Stimulated activated CD8-positive, alpha-beta memory T cell treated with anti-CD3 and anti-CD28 coated beads, Interleukin-7, amount 100 ng/mL, for 1 hour (primary cell): ENCODE measurements at places on chromosomes 5 and 9.

GRCh38 chr5:168471785-168472184 lies 14.5 kb upstream of the RARS1 start:
- no peak for DNase-seq

DNA sequence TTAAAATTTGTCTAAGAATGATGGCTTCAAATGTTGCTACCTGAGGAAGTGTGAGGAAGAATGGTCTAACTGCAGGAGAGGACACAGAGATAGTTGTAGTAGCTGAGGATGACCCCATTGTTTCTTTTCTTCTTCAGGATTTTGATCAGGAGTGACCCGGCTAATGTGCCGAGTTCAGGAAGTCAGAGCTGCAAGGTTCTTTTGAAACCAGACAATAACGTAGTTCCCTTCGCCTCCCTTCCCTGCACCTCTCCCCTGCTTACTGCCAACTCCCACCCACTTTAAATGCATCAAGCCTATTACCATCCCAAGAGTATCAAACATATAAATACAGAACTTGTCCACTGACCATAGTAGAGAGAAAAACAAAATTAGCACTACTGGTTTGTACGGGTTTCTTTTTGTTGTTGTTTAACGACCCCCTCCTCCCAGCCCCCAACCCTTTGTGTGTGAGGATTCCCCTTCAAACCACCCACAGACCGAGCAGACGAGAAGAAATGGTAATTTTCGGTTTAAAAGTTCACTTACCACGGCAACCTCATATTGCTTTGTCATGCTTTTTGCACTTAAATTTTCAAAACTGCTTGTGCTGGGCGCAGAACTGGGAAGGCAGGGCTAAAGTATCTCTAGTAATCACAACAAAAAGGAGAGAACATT lies 23.5 kb upstream of the ELAVL2 start:
- DNase-seq, result no peak

GRCh38 chr5:68252673-68253623 lies 37.4 kb downstream of the PIK3R1 start:
- no peak for DNase-seq

GRCh38 chr5:88941581-88941980 lies 58.6 kb upstream of the MEF2C start:
- no peak for DNase-seq

DNA sequence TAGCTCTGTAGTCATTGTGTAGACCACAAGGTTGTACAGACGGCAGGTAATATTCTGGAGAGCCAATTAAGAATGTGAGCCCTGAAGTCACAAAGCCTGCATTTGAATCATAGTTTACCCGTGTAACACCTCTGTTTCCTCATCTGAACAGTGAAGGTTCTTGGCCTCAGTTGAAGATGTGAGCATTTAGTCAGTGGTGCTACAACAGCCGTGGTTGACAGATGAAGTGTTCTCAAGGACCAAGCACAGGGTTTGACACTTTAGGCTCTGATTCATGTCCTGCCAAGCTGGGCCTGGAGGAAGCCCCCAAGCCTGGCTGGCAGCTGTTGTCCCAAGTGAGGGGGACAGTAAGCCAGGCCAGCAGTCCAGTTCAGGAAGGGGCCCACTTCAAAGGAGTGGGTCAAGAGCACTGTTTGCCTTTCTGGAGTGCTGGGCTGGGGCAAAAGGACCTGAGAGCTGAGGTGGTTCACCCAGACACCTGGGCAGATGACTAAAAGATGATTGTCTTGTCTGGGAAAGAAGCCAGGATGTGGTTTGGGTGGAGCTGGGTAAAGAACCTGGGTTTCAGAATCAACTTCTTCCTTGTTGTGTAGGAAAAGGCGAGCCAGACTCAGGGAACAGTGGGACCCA lies 20.7 kb downstream of the FAXDC2 start:
- DNase-seq, result no peak

- DNase-seq, result no peak
These were observed 40.3 kb upstream of the LRRC70 start for GRCh38 chr5:62538017-62538942.

DNA sequence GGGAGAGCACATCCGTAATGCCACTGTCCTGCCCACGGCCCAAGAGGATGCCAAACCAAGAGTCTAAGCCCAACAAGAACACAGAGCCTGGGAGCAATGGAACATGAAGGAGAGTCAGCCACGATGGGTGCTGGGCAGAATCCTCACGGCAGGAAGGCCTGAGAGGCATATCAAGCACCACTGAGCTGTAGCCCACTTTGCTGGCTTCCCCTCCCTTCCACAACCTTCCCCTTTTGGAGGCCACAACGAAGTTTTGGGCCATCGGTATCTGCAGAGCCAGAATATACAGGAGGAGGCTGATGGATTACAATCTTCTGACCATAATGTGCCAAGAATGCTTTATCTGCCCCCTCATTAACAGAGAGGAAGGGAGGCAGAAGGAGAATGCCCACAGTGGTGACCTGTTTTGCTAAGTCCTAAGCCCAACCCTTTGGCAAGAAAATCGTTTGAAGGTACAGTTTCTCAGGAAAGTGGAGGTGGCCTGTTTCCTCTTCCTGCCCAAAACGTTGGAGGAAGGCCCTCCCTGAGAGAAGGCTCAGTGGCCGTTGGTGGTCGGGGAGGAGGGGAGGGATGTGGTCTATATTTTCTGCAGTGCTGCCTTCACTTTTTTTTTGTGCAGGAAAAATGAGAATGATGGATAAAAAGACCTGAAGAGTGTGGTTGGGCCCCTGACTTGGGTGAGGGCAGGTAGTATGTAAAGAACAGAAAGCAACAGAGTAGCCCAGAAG lies 26.2 kb downstream of the MACROH2A1 start:
- DNase-seq, result no peak

DNA sequence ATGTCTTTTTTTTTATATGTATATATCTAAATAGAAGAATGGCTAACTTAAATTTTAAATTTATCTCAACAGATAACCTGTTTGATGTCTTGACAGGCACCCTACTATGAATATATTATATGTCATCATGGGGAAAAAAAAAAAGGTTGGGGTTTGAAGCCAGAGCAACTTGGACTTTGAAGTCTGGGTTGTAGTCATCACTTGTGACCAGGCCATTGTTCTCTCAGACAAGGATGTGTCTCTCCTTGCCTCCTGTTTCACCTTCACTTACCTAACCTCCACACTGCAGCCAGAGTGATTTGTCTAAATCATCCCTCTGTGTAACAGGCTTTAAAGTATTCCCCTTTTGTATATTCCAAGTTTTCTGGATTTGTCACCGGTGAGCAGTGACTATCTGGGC lies 56.7 kb upstream of the TNFSF8 start:
- DNase-seq, result no peak

DNA sequence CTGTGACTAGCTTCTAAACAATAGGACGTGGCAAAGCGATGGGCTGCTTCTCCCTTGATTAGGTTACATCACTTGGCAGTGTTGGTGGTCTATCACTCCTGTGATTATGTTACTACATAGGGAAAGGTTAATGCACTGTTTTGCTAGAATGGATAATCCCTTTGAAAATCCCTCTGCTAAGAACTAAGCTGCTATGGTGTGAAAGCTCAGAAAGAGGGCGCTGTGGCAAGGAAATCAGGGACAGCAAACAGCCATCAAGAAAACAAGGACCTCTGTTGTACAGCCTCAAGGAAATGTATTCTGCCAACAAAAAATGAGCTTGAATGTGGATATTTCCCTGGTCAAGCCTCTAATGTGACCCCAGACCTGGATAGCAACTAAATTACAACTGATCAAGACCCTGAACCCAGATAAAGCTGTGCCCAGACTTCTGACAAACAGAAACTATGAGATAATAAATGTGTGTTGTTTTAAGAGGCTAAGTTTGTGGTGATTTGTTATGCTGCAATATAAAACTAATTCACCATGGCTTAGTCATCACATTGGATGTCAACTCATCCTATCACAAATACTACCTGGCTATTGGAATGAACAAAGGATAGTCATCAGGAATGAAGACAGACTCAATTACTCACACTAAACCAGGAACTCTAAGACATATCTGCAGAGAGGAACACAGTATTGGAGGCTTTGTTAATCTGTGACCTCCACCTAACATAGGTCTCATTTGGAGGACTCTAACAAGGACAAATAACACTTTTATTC lies 1215.9 kb downstream of the EFNA5 start:
- no peak for DNase-seq

DNA sequence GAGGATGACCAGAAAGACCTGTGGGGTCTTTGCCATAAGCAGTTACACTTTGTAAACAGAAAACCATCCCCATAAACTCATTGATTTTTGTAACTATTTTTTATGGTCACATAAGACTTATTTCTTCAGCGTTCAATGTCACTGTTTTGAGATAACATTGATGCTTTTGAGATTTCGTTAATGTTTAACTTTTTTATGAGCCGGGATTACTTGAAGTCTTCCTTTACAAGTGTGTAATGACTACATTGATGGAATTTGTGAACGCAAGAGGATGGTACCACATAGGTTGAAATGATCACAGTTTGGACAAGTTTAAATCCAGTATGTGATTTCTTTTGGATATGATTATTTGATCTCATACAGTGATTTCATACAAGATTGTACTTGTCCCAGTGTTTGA lies 1.8 kb downstream of the SLC12A2 start:
- DNase-seq, result no peak

DNA sequence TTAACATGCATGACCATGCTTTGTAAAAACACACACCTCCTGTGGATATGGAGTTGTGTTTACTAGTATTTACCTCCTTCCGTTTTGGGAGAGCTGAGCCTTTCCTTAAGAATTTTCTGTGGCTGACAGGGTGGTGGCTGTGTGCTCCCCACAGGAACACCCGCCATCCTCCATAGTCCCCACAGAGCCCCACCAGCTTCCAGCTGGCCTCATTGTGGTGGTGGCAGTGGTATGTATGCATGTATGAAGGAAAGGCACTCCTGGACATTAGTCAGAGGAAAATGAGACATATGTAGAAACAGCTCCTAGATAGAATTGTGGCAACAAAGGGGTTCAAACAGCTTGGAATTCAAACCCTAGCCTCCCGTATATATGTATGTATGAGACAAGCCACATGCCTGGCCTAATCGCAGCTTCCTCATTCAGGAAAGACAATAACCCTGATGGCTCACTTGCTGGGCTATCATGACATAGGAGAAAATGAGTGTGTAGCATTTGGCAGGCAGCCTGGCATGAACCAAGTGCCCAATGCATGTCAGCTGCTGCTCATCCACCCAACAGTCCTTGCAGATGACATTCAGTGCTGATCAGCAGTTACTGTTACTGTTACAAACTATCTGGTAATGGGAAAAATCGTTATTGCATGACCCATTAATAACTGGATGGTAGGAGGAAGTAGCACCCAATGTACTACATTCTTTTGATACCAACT lies 459.7 kb downstream of the EBF1 start:
- DNase-seq, result no peak

DNA sequence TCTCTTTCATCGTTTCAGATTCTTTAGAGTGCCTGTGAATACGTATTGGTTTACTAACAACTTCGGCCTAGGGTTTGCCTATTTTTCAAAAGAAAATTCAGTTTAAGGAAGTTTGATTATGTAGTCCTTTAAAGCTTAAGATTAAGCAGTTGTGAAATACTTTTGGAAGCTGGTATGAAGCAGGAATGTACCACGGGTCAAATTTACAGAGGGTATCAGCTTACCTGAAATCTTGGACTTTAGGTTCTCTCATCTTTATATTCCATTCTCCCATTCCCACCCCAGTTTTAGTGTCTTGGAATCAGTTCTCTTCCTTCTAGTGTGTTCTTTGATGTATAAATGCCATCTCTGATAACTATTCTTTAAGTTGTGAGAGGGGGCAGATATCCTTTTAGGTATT lies 53.2 kb downstream of the IQGAP2 start:
- DNase-seq, result no peak

GRCh38 chr9:127568618-127568970 lies 43.5 kb upstream of the STXBP1 start:
- no peak for DNase-seq

- no peak for DNase-seq
These were observed 1.2 kb downstream of the SURF4 start for GRCh38 chr9:133374612-133375115.

DNA sequence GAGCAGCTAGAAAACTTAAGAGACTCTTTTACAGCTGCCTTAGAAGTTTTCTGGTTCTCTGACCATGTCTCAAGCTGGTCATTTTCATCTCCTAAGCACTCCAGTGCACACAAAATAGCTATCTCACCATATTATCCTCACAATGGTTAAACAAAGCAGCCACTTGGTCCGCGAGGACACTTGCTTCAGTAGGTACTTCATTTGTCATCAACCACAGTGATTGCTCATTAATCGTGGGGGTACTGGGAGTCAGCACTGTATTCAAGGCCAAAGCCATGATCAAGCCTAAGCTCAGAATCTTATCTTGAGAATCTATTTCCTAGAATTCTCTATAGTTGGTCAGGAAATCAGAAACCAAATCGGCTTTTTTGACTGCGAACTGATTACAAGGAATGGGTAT lies 2.9 kb downstream of the ARL14EPL start:
- no peak for DNase-seq
